Central memory CD4-positive, alpha-beta T cell (primary cell): ENCODE measurements at places on chromosomes 5 and 9.

DNA sequence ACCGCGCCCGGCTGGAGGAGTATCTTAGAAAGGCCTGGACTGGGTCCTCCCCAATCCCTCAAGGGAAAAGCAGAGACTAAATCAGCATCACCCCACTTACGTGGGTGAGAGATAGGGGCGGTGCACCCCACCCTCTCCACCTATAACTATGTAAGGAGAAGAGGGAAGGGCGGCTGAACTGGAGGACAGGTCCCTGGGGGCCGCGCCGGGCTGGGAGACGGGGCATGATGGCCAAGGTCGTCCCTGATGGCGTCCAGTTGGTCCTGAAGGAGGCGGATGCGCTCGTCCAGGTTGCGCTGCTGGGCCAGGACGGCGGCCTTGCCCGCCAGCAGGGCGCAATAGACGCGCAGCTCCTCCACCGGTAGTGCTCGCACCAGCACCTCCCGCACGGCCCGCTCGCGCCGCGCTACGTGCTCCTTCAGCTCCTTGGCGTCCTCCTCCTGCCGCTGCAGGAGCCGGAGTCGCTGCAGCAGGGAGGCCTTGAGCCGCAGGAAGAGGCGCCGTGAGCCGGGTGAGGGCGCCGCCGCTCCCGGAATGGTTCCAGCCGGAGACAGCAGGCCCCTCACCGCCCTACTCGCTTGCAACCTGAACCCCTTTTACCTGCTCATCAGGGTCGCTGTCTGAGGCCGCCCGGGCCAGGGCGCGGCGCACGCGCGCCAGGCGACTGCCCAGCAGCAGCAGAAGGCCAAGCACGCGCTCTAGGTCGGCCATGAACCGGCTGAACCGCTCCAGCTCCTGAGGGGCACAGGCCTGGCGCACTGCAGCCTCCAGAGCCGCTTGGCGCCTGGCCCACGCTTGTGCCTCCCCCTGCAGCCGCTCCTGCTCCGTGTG lies 7.6 kb downstream of the SHROOM1 start:
- DNase-seq: no peak

GRCh38 chr5:60703944-60704343 lies 4.0 kb upstream of the DEPDC1B start:
- DNase-seq: no peak

DNA sequence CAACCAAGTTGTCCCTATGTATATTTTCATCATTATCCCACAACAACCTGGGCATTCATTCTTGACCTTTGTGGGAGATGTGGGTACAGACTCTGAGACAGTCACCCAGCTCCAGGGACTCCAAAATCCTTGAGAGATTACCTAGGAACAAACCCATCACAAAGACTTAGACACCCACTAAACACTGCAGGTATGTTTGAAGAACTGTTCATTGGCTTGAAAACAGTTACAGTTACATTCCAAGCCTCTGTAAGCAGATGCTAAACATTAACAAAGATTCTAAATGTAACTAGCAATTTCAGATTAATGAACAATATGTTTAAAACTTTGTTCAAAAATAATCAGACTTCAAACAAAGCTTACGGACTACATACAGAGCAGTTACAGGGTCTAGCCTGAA lies 24.7 kb downstream of the DEPDC1B start:
- DNase-seq: no peak

DNA sequence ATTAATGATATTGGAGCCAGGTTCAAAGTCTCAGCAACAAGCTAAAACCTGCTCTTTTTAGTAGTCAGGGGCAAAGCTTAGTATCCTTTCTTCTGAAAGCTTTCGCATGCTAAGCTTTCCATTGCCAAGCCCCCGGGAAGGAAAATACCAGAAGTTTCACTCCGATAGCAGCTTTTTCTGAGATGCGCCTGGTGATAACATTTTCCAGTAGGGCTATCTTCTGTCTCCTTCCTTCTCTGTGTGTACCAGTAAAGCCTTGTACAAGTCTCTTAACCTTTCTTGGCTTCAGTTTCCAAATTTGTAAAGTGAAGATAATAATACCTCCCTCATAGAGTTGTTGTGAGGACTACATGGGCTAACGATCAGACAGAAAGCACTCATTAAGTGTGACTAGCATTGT lies 36.7 kb downstream of the DOCK8 start:
- DNase-seq: no peak

- DNase-seq: no peak
Measured at GRCh38 chr9:33297432-33297831, 7.1 kb downstream of the NFX1 start.

GRCh38 chr9:69760278-69760610 lies 433 bp upstream of the PTAR1 start:
- no peak for DNase-seq

- DNase-seq: no peak
Measured at GRCh38 chr5:88761269-88761850, 121.6 kb downstream of the MEF2C start.

DNA sequence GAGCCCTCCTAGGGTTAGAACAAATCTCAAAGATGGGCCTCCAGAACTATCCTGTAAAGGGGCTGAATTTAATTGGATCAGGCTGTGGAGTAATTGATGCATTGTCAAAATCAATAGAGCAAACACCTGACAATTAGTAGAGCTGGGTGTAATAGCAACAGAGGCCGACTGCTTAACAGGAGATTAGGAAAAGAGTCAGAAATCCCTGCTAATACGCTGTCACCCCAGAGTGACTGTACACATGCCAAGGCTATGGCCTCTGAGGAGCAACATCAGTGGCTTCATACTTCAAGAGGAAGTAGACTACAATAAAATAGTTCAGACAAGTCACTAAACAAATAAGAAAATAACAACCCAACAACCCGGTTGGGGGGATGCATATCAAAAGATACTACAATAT lies 18.7 kb upstream of the GRPEL2 start:
- DNase-seq: no peak

GRCh38 chr5:143065996-143066522 lies 295.9 kb downstream of the ARHGAP26 start:
- no peak for DNase-seq

DNA sequence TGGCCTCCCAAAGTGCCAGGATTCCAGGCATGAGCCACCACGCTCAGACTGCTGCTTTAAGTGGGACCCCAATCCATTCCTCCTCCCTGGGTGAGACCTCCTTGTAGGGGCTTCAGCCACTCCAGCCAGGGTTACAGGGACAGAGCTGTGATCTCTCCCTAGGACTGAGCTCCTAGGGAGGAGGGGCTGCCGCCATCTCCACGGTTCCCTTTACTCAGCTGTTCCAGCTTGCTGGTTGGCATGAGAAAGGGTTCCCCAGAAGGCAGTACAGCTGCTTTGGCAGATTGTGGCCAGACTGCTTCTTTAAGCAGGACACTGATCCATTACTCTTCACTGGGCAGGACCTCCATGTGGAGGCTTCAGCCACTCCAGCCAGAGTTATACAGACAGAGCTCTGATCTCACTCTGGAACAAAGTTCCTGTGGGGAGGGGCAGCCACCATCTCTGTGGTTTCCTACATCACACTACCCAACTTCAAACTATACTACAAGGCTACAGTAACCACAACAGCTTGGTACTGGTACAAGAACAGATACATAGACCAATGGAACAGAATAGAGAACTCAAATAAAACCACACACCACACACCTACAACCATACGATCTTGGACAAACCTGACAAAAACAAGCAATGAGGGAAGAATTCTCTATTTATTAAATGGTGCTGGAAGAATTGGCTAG lies 7.2 kb downstream of the INSL6 start:
- peak; percentile 66 for DNase-seq

- no peak for DNase-seq
Measured at GRCh38 chr9:135299651-135300345, 179.8 kb upstream of the PPP1R26 start.

DNA sequence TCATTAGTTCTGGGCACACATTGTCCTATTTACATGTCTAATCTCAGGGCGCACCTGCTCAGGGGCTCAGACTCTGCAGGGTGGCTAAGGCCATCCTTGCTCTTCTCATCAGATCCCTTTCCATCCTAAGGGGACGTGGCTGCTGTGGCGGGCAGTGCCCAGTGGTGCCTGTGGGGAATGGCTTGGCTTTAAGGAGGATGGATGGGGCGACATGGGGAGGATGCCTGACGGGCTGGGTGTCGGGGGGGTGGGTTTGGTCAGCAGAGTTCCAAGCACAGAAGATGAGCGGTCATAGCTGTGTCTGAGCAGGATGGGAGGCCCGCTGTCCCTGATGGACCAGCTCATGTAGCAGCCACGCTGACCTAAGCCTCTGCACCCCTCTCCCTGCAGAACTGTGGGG lies 40.9 kb upstream of the SUSD3 start:
- no peak for DNase-seq

- no peak for DNase-seq
Measured at GRCh38 chr9:20446248-20446647, 176.1 kb downstream of the MLLT3 start.

DNA sequence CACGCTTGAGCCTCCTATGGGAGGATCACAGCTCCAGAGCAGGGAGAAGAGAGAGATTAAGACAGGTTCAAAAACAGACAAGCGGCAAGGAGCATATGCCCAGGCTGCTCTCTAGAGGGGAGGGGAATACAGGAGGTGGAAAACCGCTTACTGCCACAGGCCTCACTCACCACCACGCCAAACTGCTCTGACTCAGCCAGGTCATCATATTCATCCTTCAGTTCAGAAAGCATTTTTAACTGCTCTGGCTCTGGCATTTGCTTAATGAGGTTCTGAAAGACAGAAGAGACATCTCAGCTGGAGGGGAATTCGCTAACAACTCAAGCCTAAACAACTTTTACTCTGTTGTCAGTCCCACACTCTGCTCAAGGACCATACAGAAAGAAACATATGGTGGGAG lies 40.1 kb downstream of the PCDHGC5 start:
- no peak for DNase-seq

DNA sequence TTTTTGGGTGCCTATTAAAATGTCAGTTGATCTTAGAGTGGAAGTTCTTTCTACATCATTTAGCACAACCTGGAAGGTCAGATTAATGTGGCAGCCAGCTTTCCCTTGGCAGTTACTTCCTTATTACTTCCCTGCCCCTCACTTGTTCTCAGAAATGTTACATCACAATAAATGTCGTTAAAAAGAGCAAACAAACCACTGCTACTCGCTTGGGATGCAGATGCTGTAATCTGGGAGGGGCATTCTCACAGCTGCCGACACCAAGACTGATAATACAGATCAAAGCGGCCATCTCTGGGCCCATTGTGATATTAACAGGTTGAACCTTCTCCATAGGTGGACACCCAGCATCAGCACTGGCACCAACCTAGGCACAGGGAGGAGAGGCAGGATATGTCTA lies 29.3 kb downstream of the PLAC8L1 start:
- no peak for DNase-seq

DNA sequence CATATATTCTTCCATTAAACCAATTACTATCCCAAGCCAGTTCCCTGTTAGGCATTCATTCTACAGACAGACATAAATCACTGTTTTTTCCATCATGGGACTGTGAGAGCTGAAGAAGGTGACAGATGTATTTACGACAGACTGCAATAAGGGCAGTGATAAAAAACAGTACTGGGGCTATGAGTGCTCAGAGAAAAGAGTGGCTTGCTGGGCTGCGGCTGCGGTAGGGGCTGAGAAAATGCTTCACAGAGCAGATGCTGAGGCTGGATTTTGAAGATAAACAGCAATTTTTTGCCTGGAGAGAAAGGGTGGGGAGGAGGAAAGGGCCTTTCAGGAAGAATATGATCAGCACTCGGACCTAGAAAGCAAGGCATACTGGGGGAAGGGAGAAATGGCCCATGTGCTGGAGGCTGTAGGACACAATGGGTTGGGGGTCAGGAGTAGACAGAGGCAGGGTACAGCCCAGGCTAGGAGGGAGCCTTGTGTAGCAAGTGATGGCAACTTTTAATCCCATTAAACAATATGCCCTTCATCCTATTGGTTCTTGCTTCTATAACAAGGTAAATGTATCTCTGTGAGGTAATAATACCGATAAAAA lies 279.3 kb downstream of the ASTN2 start:
- no peak for DNase-seq

DNA sequence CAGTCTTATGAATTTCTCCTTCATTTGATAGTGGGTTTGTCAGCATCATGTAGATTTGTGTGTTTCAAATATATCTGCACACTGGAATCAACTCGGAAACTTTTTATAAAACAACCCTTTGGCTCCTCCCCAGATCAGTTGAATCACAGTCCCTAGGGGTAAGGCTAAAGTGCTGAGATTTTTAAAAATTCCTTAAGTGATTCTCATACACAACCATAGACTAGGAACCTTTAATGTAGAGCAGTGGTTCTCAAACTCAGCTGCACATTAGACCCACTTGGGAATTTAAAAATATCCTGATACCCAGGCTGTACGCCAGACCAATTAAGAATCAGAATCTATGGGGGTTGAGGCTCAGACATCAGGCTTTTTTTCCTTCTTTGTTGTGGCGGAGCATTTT lies 17.5 kb upstream of the JAK2 start:
- no peak for DNase-seq

DNA sequence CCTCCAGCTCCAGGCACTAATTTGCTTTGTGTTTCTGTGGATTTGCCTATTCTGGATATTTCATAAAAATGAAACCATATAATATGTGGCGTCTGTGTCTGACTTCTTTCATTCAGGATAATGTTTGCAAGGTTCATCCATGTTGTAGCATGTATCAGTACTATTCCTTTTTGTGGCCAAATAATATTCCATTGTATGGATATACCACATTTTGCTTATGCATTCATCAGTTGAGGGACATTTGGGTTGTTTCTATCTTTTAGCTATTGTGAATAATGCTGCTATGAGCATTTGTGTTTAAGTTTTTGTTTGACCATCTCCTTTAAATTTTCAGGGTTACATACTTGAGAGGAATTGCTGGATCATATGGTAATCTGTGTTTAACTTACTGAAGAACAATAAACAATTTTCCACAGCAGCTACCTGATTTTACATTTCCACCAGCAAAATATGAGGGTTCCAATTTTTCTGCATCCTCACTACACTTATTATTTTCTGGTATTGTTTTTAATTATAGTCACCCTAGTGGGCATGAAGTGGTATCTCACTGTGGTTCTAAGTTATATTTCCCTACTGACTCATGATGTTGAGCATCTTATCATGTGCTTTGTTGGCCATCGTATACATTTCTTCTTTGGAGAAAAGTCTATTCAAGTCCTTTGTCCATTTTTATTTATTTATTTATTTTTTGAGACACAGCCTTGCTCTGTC lies 63.9 kb downstream of the GCNT4 start:
- DNase-seq: no peak

DNA sequence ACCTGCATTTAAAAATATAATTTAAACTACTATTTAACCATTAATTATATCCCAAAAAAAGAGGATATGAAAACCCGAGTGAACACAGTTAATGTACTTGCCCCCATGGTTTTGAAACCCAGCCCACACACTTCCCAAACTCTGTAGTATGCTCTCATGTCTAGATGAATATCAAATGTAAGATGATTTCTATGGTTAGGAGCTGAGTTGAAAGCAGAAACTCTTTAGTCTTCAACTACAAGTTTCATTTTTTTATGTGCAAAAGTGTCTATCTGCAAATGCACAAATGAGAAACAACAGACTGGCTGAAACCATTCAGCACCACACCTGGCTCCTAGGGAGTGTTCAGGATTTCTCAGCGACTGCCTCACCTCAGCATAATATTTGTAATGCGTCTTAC lies 183.3 kb downstream of the SEMA5A start:
- DNase-seq: no peak

GRCh38 chr5:81187885-81188284 lies 45.2 kb upstream of the CKMT2 start:
- no peak for DNase-seq

- no peak for DNase-seq
Measured at GRCh38 chr9:135294836-135295235, 184.7 kb upstream of the PPP1R26 start.

- no peak for DNase-seq
Measured at GRCh38 chr5:178786859-178787499, 56.5 kb upstream of the ZNF354A start.

- no peak for DNase-seq
Measured at GRCh38 chr5:79963261-79964061, 27.6 kb downstream of the MTX3 start.
